ENCODE measurements at places on chromosomes 5 and 9.
A peak's percentile ranks its signal among the peaks of the same experiment; 100 is the strongest.

- DNase-seq, result no peak
Observed at GRCh38 chr5:170892196-170892595, 30.4 kb downstream of the RANBP17 start.

DNA sequence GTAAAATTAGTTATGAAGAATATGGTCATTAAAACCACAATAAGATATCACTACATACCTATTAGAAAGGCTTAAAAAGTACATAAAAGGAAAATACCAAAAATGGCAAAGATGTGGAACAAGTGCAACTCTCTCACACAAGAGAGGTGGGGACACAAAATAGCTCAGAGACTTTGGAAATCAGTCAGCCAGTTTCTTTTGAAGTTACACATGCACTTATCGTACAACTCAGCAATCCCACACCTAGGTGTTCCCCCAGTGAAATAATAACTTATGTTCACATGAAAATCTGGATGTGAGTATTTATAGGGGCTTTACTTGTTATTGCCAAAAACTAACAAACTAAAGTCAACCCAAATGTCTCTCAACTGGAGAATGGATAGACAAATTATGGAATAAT, 9.8 kb upstream of the RICTOR start:
- DNase-seq, result no peak

- peak; percentile 65 for DNase-seq
Observed at GRCh38 chr9:106799152-106799551, 63.8 kb upstream of the ZNF462 start.

GRCh38 chr5:39555788-39556187, 131.0 kb upstream of the DAB2 start:
- no peak for DNase-seq

DNA sequence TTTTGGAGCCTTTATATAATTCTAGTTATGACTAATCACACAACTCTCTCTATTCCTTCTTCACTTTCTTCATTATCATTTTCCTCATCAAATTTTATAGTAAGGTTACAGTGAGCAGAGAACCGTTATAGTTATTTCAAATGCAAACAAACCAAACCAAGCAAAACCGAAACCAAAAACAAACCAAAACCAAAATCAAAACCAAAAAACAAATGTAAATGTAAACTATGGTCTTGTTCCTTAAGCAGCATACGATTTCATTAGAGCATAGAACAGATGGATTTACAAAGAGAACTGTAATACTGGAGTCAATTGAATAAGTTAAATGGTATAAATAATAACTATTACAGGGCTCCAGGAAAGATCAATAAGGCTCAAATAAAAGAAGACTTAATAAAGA, 447.1 kb downstream of the LRRC70 start:
- no peak for DNase-seq

Measured in AG04449 (cell line).